Stimulated activated CD4-positive, alpha-beta T cell treated with anti-CD3 and anti-CD28 coated beads, Interleukin-15, amount 100 ng/mL, for 48 hours (primary cell): ENCODE measurements at places on chromosomes 3 and 15.

DNA sequence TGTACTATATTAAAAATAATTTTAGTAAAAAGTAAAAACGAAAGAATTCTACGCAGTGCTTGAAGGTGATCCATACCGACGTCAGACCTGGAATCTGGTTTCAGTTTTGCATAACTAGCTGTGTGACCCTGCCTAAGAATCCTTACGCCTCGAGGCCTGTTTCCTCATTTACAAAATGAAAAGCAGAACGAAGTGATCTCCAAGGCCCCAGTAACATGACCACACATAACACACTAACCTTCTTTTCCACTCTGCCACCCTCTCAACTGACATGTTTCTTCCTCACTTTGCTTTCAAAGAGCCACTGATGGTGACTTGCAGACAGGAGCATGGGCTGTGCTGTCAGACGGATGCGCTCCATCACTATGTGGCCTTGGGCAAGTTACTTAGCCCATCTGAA is 4.8 kb downstream of the MESD start:
- no peak for DNase-seq

DNA sequence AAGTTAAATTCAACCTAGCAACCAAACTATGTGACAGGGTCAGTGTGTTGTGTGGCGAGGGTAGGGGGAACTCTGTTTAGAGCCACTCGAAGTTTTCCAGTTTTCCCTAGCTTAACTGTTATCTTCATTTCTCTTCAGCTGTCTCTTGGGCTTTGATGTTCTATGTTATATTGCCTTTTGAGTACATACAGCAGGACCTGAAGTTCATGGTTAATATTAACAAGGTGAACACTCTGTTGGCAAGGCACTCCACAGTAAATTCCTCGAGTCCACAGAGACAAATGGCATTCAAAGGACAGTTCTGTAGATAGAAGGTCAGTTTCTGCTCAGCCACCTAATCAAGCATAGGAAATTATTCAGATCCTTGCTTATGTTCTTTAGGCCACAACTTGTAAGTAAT is 147.9 kb upstream of the DPH6 start:
- DNase-seq = no peak

GRCh38 chr3:164186095-164186494 is 892.2 kb downstream of the SI start:
- DNase-seq = no peak

DNA sequence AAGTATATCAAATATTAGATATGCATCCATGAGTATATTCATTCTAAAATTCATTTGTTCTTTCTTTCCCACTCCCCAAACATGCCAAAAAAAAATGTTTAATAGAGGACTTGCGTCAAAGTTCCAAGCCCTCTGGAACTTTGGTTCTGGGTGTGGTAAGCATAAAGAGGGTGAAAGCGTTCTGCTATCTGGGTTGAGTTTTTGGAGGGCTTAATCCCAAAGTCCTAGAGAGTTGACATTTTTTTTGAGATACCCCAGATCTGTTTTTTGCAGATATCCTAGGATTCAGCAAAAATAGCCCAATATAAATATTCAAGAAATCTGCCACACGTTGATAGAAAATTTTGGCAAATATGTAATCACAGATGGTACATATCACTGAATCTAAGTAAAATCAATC is 424.3 kb upstream of the CBLB start:
- no peak for DNase-seq

GRCh38 chr3:52248165-52248541 is 2.6 kb downstream of the PPM1M start:
- DNase-seq = no peak

GRCh38 chr3:59879031-59879581 is 829.3 kb upstream of the CFAP20DC start:
- DNase-seq = no peak
